Mesenchymal stem cell (in vitro differentiated cells and primary cell): ENCODE measurements at places on chromosomes 7 and 10.

DNA sequence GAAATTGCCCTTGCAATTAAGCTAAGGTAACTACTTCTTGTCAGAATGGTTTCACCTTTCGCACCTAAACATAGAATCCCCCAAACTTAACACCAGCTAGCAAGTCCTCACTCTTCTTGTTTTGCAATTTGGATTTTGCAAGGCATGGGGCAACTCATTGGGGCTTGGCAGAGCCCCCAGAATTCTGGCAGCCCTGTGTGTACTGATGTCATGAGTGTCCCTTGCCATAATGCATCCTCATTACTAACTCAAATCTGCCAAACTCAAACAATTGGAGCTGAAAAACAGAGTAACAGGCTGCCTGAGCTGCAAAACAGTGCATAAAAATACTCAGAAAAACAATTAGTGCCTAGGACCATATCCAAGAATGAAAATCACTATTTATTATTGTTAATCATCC is 7.9 kb upstream of the XPNPEP1 start:
- no peak overlapping the region for H3K27ac ChIP-seq
- no peak overlapping the region for H3K4me3 ChIP-seq
- H3K4me1 ChIP-seq = peaks cover 11% of the 10 kb centered on the region
- no peak for DNase-seq
- H3K36me3 ChIP-seq = no peaks in the 10 kb centered on the region

GRCh38 chr10:31587691-31588090 is 268.7 kb downstream of the ZEB1 start:
- no peaks in the 10 kb centered on the region for H3K27me3 ChIP-seq
- no peak overlapping the region for H3K27ac ChIP-seq
- no peak for DNase-seq
- peaks cover 4% of the 10 kb centered on the region for H3K4me1 ChIP-seq
- no peak overlapping the region for H3K4me3 ChIP-seq

- no peaks in the 10 kb centered on the region for H3K4me1 ChIP-seq
- H3K27me3 ChIP-seq = no peaks in the 10 kb centered on the region
- no peak overlapping the region for H3K4me3 ChIP-seq
- peaks cover 89% of the 10 kb centered on the region for H3K36me3 ChIP-seq
- no peak overlapping the region for H3K27ac ChIP-seq
Measured at GRCh38 chr10:58796242-58796641, 283.6 kb downstream of the BICC1 start.

- H3K4me3 ChIP-seq = peak overlapping the region; percentile 49
- no peaks in the 10 kb centered on the region for H3K4me1 ChIP-seq
- DNase-seq = no peak
- no peaks in the 10 kb centered on the region for H3K36me3 ChIP-seq
- no peaks in the 10 kb centered on the region for H3K27me3 ChIP-seq
- H3K27ac ChIP-seq = no peak overlapping the region
Measured at GRCh38 chr10:27714349-27714748, 31.3 kb downstream of the MKX start.
